Epithelial cell of esophagus (primary cell): ENCODE measurements at places on chromosomes 5 and 9.

GRCh38 chr5:59367791-59368394 is 525.6 kb downstream of the PDE4D start:
- DNase-seq = peak; percentile 73

- no peak for DNase-seq
Observed at GRCh38 chr9:131252120-131252519, 24.2 kb downstream of the FAM78A start.

GRCh38 chr5:62587737-62588136 is 9.1 kb downstream of the LRRC70 start:
- DNase-seq = no peak

- DNase-seq = peak; percentile 30
Observed at GRCh38 chr9:114366334-114367128, 21.3 kb downstream of the AKNA start.

DNA sequence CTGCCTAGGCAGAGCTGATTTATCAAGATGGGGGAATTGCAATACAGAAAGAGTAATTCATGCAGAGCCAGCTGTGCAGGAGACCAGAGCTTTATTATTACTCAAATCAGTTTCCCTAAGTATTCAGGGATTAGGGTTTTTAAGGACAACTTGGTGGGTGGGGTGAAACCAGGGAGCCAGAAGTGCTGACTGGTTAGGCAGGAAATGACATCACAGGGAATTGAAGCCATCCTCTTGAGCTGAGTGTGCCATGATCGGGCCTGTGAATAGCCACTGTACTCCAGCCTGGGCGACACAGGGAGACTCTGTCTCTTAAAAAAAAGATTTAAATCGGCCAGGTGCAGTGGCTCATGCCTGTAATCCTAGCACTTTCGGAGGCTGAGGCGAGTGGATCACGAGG is 45.3 kb upstream of the CDK5RAP2 start:
- DNase-seq = peak; percentile 71

DNA sequence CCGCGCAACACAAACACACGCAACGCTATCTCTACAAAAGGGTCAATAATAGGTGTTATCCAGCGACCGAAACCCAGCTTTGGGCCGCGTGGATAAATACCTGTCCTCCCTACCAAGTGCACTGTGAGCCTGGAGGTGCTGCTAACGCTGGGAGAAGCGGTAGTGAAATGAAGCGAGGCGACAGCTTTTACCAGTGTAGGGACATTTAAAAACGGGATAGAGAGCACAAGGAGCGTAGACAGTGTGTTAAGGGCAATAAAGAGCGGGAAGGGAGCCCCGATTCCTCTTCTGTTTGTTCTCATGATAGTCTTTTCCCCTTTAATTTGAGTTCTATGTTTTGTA is 421 bp upstream of the DEPDC1B start:
- DNase-seq = peak; percentile 25

DNA sequence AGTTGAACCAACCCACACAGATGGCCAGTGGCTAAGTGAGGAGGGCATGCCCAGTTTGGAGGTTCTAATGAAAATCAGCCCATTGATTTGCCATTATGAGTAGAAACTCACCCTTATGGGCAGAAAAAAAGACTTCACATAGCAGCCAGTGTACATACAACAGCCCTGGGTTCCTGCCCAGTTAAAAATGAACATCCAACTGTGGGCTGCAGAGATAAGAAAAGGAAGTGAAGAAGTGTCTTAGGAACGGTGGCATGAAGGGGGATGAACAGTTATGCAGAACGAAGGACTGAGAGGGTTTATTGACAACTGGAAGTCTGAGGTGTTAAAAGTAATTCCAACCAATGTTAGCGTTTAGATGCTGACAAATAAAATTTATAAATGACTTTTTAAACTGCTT is 118.4 kb downstream of the MARCHF3 start:
- no peak for DNase-seq

- peak; percentile 21 for DNase-seq
Observed at GRCh38 chr5:114305402-114306207, 56.3 kb upstream of the KCNN2 start.

DNA sequence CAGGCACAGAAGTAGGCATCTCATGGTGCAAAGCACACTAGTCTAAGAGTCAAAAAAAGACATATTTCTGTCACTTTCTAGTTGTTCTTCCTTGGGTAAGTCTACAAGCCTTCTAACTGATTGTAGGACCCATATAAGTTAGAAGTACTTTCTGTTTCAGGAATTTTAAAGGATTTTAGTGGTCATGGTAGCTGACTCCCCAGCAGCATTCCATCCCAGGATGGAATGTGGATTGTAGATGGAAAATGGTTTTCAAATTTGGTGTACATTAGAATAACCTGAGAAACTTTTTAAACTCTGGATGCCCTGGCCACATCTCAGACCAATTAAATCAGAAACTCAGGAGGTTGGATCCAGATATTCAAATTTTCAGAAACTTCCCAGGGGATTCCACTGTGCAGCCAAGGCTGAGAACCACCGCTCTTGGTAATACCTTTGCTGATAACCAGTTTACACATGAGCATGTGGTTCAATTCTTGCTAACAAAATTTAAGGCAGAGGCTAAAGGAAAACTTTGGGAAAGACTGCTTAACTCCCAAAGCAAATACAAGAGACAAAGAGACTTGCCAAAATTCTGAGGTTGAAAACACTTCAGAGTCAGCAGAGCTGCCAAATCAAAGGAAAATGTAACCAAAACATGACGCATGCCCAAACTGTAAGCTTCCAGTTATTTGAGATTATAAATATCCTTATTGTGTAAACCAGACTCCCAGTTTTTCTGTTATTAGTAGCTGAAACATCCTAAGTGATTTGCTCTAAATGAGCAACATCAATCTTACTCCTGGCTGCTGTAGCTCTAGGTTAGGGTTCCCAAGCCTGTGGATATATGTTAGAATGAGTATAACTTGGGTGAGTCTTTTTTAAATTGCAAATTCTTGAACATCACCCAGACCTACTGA is 145.4 kb upstream of the MTAP start:
- no peak for DNase-seq

DNA sequence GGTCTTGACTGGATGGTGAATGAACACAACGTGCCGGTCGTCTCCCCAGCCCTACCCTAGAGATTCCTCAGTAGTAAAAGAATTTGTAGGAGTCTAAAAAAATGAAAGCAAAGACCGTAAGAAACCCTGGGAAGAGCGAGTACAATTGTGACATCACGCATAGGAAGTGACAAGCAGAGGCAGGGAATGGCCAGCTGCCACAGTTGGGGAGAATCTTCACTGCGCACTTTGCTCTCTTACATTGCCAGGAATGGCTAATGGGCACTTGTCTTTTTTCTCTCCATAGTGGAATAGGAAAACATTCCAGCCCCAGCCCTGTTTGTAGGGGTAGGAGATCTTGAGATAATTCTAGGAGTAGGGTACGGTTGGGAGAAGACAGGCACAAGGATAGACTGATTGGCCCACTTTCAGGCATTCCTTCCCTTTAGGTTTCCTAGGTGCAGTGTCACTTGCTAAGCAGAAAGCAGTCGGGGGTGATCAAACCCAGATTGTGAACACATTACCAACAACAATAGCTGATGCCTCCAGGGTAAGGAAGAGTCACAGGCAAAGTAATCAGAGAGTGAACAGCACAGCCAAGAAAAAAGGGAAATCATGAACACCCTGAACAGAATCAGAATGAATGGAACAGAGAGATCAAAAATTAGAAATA is 302.7 kb downstream of the MAN2A1 start:
- peak; percentile 23 for DNase-seq

DNA sequence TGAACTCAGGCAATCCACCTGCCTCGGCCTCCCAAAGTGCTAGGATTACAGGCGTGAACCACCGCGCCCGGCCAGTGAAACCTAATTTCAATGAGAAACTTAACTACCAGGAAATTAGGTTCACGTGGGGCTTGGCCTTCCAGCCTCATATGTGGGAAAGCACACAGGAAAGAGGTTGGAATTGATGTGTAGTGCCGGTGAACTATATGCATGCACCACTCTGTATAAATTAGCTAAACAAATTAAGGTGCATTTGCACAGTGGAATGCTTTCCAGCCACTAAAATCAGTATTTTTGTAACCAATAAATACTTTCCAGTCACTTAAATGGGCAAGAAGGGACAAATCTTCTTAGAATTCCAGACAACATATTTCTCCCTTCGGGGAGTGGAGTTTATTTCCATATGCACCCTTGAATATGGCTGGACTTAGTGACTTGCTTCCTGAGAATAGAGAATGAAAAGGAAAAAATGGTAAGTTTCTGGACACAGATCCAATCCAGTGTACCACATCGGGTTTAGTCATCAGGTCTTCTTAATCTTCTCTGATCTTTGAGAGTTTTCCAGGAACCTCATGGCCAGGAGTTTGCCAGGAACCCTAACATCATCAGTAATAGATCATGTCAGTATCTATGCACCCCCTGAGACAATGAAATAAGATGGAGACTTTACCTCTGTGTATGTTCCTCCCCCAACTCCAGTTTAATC is 24.9 kb downstream of the ATOX1 start:
- no peak for DNase-seq

DNA sequence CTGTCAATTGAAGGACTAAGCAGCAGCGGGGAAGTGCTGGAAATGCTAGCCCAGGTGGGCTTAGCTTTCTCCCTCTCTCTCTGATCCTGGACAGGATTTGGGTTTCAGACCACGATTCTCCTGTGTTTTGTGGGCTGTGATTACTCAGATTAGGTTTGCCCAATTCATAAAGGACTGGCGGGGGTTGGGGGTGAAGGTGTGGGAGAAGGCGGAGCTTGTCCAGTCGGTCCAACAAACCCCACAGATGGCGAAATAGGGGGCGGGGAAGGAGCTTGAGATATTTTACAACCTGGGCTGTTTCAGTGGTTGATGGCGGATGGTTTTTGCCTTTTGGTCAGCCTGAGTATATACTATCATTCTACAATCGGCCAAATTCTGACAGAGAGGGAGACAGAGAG is 35.2 kb downstream of the PCDHAC2 start:
- peak; percentile 48 for DNase-seq

GRCh38 chr9:21615446-21615845 is 133.3 kb upstream of the IFNE start:
- DNase-seq = no peak

DNA sequence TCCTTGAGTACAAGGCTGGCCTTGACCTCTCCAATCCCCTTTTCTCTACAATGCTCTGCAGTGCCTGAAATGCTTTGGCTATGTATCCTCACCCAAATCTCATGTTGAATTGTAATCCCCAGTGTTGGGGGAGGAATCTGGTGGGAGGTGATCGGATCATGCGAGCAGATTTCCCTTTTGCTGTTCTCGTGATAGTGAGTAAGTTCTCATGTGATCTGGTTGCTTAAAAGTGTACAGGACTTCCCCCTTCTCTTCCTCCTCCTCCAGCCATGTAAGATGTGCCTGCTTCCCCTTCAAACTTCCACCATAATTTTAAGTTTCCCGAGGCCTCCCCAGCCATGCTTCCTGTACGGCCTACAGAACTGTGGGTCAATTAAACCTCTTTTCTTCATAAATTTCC is 28.5 kb upstream of the AKNA start:
- DNase-seq = no peak

DNA sequence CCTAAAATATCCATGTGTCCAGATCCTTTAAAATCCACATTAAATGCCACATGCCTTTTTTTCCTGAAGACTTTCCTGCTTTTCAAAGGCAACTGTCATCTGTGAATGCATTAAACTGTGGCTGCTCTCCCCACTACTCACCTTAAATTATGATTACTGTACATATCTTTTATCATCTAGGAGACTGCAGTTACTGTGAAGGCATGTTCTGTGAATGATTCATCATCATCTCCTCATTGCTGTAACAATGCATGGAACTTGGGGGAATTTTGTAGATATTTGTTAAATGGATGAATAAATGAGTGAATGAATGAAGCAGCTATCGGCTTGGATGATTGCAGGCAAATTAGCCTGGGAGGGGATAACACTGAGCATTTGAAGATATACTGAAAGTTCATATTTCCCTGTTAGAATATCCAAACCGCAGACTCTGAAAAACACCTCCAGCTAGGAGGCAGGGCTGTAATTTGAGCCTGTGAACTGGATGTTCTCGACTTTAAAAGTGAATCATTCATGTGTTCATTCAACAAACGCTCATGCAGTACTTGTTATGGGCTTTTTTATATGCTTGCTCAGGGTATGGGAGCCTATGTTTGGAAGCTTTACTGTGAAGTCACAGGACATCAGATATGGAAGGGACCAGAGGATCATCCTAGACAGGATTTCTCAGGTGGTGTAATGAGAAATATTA is 519.2 kb downstream of the KIF4B start:
- DNase-seq = peak; percentile 86

- DNase-seq = no peak
Observed at GRCh38 chr9:114406441-114406840, 18.7 kb upstream of the AKNA start.

- no peak for DNase-seq
Observed at GRCh38 chr5:17846496-17846895, 212.2 kb downstream of the TAF11L14 start.

DNA sequence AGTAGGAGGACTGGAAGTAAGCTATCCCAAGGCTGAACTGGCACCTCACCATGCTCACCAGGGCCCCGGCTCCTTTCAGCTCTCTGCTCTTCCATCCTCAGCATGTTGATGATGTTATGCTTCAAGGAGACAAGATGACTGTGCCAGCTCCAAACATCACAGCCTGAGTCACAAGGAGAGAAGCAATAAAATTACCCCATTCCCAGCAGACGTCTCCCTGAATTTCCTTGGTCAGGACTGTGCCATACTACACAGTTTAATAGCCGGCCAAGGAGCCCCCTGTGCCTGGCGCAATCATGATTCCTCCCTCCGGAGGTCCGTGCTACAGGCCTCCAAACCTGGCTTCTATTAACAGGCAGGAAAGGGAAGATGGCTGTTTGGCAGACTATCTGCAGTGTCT is 51.2 kb upstream of the ROR2 start:
- peak; percentile 3 for DNase-seq

GRCh38 chr9:135701959-135702721 is at the start of gene KCNT1:
Gene KCNT1 (plus strand): TSS chr9:135702185. CDS start chr9:135702259, 74 bp downstream.
- DNase-seq = peak; percentile 23

GRCh38 chr5:136853971-136854370 is 488.6 kb upstream of the TRPC7 start:
- DNase-seq = no peak

DNA sequence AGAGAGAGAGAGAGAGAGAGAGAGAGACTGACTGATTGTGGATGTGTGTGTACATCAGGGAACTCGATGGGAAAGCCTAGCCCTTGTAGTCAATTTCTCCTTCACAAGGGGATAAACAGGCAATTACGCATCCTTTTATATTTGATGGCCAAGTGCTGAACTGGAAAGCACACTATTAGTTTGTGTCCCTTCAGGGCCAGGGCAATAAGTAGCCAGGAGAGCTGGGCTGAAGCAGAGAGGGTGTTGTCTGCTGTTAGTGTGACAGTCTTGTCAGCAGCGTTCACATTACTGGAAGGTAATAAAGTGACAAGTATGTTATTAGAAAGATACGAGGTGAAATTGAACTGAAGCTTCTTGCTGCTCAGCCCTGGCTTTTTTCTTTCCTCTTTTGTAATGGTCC is 457.7 kb downstream of the BNC2 start:
- no peak for DNase-seq
